ENCODE measurements at places on chromosomes 1 and 21. TPM values are rescaled to one million over a fixed set of nuclear protein-coding genes. Genes with fewer than 3 reads are reported as not detected.

- no peak for DNase-seq
Measured at GRCh38 chr1:186849826-186850225, 21.1 kb downstream of the PLA2G4A start.

DNA sequence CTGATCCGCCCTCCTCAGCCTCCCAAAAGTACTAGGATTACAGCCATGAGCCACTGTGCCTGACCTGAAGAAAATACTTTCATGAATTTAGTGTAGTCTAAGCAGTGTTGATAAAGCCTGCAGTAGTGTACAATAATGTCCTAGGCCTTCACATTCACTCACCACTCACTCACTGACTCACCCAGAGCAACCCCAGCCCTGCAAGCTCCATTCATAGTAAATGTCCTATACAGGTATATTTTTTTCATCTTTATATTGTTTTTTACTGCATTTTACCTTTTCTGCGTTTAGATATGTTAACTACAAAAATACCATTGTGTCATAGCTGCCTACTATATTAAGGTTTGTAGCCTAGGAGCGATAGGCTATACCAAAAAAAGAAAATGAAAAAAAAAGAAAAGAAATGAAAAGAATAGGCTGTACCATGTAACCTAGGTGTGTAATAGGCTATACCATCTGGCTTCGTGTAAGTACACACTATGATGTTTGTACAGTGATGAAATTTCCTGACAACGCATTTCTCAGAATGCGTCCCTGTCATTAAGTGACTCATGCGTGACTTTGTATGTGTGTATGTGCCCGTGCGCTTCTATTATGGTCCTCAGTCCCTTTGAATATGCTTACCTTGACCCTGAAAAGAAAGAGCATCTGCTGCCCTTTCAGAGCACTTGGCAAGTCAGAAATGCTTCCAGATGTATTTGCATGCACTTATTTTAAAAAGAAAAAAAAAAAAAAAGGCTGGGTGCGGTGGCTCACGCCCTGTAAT is 9.2 kb upstream of the SLAMF8 start:
- no peak for DNase-seq

DNA sequence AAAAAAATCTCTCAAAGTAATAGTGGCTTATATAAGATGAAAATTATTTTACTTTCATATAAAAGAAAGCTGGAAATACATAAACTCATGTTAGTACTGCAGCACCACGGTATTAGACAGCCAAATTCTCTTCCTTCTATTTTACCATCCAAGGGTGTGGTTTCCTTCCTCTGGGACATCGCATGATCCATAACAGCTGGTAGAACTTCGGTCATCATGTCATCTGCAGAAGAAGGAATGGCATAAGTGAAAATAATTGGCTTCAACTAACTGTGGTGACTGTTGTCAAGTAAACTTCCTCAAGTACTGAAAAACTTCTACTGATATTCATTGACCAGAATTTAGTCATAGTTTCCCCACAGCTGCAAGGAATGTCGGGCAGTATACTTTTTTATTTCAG is 28.3 kb upstream of the IFI44L start:
- no peak for DNase-seq

CD34 gene
- 0.36 TPM for total RNA-seq

CFHR2 gene
- total RNA-seq = not detected

GRCh38 chr1:241770115-241770514 is 77.9 kb upstream of the EXO1 start:
- no peak for DNase-seq

UQCRHL gene
- 8.6 TPM for total RNA-seq

DNA sequence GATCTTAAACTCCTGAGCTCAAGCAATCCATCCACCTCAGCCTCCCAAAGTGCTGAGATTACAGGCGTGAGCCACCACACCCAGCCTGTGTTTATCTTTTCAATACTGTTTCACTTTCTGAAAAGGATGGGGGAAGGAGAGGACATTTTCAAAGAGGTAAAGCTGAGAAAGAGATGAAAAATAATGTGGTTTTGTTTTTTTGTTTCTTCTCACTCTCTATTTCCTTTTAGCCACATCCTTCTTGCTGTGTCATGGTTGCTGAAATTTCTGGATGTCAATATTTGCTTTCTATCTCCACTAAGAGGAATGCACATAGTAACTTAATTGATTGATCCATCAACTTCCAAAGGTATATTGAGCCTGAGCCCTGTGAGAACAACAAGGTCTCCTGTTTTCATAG is 6.4 kb upstream of the C1orf21 start:
- no peak for DNase-seq

CPLANE2 gene
- 1.3 TPM for total RNA-seq

DNA sequence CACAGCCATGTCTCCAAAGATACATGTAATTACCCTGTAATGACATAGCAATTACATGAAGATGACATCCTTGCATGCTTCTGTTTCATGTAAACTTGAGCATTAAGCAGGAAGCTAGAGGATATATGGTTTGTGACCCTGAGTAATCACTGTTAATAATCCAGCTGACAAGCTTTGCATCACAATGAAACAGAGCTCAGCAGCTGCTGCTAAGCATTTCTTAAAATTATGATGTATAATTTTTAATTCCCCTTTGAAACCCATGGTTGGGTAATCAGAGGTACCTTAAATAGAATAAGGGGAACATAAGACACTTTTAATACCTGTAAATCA is 293.5 kb downstream of the NTNG1 start:
- no peak for DNase-seq

ERICH3 gene
- total RNA-seq = not detected

DNA sequence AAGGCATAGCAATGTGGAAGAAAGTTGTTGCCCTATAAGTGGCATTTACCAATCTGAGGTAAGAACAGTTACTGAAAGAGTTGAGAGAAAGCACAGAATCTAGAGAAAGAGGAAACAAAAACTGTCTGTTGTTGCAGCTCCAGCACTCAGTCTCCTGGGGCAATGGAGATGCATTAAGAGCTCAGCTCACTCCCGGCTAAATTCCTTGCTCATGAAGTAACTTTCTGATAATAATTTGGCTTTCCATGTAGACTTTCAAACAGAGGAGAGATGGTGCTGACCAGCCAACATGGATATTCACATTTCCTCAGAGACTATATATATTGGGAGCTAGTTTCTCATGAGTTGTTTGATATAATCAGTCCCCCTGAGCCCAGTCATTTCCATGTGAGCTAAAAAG is 135.3 kb downstream of the GDAP2 start:
- DNase-seq = peak; percentile 6

DNA sequence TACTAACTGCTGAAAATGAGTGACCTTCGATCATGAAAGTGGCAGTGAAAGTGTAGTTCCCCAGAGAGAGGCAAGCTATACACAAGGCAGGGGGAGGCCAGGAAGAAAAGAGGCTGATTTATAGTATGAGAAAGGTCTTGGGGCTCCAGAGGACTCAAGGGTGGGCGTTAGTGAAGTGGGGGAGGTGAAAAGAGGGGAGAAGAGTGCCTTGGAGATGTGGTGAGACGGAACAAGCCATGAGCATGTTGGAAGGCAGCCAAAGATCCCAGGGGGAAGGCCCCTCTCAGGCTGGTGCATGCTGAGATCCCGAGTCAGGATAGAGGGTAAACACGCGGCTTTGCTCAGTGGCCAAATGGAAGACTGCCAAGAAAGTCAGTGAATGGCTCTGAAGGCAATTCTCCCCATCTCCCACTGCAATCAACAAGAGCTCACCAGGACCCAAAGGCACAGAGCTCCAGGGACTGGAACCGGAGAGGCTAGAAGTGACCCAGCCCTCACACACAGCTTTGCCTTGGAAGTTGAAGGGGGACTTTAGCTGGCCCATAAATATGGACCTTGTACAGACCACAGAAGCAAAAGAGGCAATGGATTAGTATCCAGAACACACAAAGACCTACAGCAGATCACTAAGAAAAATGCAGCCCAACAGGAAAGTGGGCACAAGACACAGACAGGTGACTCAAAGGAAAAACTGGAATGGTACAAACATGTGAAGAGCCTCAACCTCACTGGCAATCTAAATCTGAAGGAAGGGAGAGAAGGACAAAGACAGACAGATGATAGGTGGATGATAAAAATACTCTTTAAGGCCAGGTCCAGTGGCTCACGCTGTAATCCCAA is 49.6 kb downstream of the HSF2BP start:
- peak; percentile 93 for DNase-seq

DNA sequence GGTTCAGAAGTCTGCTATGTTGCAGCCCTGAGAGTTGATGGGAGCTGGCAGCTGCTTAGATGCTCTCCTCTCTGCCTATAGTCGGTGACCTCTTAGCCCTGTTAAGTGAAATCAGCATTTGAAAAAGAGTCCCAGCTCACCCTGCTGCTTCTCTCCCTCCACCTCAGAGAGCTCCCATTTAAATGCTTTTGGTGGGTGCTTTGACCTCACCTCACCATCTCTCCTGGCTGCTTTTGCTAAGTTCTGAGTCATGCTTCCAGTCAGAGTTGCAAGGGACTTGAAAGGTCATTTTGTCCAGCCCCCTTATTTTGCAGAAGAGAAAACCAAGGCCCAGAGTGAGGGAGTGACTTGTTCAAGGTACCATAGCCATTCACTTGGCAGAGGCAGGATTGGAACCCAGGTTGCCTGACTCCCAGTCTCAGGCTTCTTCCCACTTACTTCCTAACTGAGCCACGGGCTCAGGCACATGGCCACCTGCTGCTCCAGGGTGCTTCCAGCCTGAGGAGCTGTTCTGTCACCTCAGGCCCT is 3.3 kb downstream of the MAPKAPK2 start:
- DNase-seq = peak; percentile 84

DNA sequence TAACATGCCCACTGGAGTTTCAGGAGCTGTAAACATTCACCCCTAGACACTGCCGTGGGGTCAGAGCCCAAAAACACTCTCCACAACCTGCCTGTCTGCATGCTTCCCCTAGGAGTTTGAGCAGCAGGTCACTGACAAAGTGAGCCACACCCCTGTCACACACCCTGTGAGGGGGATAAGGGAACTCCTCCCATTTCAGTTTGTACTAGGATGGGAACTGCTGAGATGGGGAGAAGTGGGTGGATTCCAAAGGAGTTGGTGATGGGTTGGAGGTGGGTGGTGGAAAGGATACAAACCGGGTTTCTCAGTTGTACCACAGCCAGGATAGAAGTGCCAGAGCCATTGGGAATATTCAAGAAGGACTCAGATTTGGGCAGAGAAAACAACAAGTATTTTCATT is 140.2 kb downstream of the MIS18A start:
- no peak for DNase-seq

DNA sequence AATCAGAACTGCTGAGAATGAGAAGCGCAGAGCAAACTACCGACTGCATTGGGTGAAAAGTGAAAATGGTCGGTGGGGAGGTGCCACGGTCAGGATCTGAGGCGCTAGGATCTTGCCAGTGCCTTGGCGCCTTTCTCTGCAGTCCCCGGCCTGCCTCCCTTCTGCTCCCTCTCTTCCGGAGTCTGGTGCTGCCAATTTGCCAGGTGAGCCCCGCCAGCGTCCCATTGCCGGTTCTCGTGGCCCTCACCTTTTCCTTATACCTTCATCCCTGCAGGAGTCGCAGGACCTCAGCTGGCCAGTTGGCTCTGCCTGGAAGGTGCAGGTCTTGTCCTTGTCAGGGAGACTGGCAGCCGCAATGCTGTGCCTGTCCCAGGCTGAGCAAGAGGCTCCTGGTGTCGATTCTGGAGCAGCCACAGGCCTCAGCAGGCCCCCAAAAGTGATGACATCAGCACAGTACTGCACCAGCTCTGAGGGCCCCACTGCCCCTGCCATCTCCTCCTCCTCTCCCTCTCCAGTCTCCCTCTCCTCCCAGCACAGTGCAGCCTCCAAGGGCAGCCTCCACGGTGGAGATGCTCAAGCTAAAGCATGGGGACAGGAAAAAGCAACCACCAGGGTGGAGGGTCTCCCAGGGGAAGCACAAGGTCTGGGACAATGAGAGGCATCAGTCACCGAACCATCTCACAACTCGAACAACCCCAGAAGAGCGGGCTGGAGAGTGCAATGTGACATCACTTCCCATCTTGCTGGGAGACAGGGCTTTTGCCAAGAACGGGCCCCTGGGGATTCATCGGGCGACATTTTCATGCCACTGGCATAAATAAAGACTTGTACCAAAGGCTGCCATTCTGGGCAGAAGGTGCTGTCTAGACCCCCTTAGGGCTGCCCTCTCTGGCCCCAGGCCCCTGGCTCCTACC is 37.1 kb upstream of the H6PD start:
- DNase-seq = no peak

HEYL gene
- total RNA-seq = 61.9 TPM

GRCh38 chr21:46051379-46051770 is 46.5 kb upstream of the COL6A2 start:
- DNase-seq = no peak

- no peak for DNase-seq
Measured at GRCh38 chr1:174875306-174875705, 124.4 kb upstream of the CACYBP start.

- no peak for DNase-seq
Measured at GRCh38 chr1:230235876-230236275, 168.8 kb downstream of the GALNT2 start.

DNA sequence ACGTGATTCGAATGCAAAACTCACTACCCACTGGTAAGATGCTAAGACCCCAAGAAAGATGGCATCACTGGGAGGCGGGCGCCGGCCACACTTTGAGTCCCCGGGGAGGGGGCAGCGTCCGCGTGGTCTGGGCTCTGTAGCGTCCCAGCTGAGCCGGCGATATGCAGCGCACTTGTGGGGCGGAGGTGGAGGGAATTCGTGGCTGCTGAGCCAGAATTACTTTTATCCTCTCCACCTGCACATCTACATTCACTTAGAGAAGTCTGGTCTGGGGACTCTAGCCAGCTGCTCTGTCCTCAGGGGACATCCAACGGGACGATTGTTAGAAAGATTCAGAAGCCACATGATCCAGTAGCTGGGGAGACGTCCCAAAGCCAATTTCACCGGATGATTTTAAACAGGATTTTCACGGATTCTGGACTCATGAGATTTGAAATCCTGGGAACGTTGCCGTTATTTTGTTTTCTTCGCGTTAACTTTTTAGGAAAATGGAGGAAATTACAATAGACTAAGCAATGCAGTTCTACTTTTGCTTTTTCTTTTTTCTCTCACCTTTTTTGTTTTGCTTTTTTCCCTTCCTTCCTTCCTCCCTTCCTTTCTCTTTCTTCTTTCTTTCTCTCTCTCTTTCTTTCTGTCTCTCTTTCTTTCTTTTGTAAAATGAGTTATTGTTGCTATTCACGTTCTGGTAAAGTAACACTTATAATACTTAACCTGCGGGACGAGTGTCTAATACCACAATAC is 1.3 kb downstream of the JAM2 start:
- peak; percentile 79 for DNase-seq

- no peak for DNase-seq
Measured at GRCh38 chr1:231770506-231771175, 144.1 kb downstream of the DISC1 start.

DNA sequence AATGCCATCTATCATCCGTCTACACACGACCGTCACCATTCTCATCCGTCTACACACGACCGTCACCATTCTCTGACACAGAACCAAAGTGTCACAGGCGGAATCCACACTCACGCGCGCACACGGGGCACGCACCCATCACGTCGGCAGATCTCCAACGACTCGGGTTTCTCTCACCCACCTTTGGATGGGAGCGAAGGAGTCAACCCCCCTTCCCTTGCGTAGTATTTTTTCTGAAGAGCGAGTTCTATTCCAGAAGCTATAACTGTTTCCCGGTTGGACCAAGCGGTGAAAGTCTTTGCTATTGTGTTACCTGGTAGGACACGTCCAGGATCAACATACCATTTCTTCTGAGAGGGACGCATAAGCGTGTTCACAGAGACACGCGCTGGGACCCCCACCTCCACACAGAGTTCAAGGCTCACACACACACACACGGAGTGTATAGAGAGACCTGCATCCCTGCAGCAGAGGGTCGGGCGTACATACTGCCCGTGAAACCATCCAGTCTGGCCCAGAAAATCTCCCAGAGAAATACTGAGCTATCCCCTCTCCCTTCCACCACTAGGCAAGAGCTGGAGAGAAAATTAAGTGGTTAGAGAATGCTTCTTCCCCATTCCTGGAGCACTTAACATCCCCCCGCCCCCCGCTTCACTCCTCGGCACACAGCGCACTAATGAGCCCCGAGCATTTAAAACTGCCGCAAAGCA is 741 bp downstream of the DUSP10 start:
- peak; percentile 32 for DNase-seq

REN gene
- total RNA-seq = not detected

All from SJCRH30 (cell line).